ENCODE measurements at places on chromosomes 2 and 18.

GRCh38 chr2:88209521-88210131 is 39.5 kb downstream of the THNSL2 start:
- no peak for DNase-seq

GRCh38 chr2:164782323-164782722 is 59.3 kb downstream of the COBLL1 start:
- DNase-seq: no peak

- DNase-seq: no peak
Observed at GRCh38 chr2:205868773-205869333, 186.6 kb downstream of the NRP2 start.

DNA sequence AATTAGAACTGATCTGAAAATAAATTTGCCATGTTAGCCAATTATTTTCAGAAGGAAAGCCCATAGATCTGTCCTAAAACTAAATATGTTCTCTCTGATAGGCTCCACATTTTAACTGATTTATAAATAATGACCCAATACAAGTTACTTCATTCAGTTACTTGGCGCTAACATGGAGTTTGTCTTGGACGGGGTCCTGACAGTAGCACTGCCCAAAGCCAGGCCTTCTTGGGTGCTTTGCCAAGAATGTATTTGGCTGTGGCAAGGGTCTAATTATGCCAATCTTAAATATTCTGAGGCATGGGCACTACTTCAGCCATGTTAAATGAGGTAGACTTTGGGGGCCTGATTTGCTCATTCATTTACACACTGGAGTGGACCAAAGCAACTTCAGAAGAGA is 135.0 kb upstream of the PKDCC start:
- DNase-seq: no peak

GRCh38 chr2:216116418-216116817 is 7.3 kb downstream of the XRCC5 start:
- no peak for DNase-seq

GRCh38 chr2:11406958-11407381 is 59.0 kb downstream of the E2F6 start:
- no peak for DNase-seq

DNA sequence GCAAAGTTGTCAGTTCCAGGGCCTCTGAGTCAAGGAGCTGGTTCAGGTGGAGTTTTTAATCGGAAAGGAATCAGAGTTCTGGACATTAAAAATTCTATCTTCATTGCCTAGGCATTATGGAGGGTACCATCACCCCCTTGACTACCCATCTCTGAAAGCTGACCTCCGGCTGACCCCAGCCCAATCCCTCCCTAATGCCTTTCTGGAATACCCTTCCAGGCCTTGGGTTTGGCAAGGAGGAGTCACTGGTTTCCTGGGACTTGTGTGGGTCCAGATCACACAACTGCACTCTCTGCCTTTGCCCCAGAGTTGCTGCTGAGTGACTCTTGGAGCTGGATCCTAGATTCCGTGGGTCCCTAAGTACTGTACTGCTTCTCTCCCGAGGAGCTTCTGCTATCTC is 1.0 kb upstream of the OSR1 start:
- no peak for DNase-seq

DNA sequence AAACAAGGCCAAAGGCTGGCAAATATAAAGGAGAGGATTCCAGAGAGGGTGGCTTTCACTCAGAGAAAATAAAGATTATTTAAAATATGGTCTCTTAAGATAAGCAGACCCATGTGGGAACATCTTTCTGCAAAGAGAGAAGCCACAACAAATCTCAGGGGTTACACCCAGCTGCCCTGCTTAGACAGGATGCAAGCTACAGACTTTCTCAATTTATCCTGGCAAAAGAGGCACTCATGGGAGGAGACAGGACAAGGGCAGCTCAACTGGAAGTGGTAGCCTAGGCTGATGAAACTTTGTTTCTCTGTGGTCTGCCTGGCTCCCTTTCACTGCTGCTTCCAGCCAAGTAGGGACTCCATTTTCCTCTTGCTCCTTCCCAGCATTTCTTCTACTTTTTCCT is 25.9 kb upstream of the SULT1C4 start:
- DNase-seq: no peak

GRCh38 chr2:121202541-121203310 is 82.3 kb downstream of the TFCP2L1 start:
- no peak for DNase-seq

DNA sequence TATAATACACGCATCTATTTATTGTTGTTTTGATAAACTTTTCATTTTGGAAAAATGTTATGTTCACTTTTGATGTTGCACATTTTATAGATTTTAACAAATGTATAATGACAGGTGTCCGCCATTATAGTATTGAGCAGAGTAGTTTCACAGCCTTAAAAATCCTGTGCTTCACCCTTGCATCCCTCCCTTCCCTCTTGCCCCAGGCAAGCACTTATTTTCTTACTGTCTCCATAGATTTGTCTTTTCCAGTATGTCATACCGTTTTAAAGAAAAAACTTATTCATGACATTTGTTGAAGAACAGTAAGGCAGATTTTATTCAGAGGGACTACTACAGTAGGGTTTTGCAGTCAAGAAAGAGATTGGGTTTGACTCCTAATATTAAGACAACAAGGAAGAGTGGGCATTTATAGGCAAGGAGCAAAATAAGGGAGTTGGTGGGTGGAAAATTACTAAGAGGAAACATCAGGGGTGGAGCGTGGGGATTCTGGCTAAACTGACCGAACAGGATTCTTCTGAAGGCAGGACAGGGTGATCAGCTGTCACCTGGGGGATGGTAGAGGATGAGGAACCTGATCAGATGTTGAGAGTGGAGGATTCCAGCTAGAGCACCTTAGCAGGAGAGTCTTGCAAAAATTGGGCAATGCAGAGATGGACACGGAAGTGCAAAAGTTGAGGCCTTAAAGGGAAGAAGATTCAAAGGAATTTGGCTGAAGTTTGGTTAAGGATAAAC is 108.8 kb downstream of the NCK2 start:
- DNase-seq: no peak
